ENCODE measurements at places on chromosomes 16 and 17. TPM values are rescaled to one million over a fixed set of nuclear protein-coding genes. Genes with fewer than 3 reads are reported as not detected.

PDE6G gene
- total RNA-seq, result 2.7 TPM

PIK3R5 gene
- total RNA-seq, result not detected

KRTAP3-1 gene
- not detected for total RNA-seq

LDAF1 gene
- 48.3 TPM for total RNA-seq

TMEM235 gene
- not detected for total RNA-seq

KRTAP9-8 gene
- not detected for total RNA-seq

All from Karpas-422 (cell line).